GOT3 (cell line): ENCODE measurements at places on chromosomes 7 and 10.

GRCh38 chr7:138665249-138665648 is 35.9 kb downstream of the SVOPL start:
- DNase-seq: no peak

GRCh38 chr7:139944248-139944647 is 115.2 kb downstream of the TBXAS1 start:
- no peak for DNase-seq

- DNase-seq: peak; percentile 69
These were observed 122.7 kb downstream of the PRKAG2 start for GRCh38 chr7:151754142-151754590.

DNA sequence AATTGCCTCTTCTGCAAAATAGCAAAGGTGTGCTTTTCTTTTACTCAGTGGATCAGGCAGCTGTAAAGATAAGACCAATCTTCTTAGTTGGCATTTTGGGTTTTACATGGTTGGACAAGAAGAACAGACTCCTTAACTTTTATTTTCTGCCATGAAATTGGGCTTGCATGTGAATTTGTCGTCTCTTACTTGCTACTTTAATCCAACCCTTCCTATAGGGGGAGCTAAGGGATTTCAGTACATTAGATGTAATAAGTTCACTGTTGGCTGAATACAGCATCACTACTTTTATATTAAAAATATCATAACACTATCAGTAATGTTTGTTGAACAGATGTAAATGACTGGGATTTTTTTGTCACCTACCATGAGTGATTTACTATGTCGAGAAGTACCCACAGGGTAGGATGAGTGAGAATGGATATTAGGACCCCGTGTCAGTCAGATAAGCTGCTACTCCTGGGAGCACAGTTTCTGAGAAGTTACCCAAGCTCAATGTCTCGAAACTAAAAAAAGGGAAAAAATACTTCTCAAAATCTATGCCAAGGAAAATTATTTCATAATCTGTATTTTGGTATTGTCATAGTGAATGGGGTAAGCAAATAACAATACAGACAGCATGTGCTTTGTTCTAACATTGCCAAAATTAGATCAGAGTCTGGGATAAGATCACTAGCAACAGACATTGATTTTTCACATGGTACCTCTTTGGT is 127.4 kb upstream of the AGR3 start:
- DNase-seq: no peak

DNA sequence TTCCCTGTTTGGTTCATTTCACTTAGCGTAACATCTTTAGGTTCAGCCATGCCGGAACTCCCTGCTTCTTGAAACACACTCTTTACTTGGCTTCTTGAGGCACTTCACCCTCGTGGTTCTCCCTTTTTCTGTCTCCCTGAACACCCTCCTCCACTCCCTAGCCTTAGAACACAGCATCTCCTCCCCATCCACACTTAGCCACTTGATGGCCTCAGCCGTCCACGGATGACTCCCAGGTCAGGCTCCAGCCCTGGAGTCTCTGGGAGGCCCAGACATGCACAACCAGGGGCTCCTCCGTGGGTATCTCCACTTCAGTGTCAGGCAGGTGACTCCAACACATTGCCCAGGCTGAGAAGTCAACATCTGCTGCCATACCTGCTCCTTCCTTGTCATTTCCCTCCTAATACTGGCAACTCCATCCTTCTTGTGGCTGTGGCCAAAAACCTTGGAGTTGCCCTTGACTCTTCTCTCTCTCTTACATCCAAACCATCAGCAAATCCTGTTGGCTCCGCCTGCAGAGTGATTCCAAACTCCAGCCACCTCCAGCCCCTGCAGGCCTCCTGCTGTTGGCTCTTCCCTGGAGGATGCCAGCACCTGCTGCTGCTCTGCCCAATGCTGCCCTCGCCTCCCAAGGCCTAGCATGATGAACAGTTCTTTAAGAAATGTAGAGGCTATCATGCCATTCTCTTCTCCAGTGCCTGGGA is 8.4 kb upstream of the INMT start:
- DNase-seq: no peak

DNA sequence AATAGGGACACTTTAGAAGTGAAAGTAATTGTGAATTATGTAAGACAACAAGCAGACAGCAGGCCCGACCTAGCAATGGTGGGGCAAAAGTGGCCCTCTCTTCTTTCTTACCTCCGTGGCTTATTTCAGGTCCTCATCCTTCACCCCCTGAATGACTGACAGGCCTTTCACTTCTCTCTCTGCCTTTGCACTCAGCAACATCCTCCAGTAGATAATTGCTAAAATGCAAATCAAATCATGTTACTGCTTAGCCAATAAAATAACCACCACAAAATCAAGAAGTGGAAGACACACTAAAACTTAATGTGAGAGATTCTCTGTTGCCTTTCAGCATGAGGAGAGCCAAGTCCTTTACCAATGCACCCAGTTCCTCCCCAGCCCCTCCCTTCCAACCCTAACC is 274.6 kb upstream of the ZNF32 start:
- no peak for DNase-seq

GRCh38 chr7:11492307-11492706 is 339.7 kb downstream of the THSD7A start:
- no peak for DNase-seq

DNA sequence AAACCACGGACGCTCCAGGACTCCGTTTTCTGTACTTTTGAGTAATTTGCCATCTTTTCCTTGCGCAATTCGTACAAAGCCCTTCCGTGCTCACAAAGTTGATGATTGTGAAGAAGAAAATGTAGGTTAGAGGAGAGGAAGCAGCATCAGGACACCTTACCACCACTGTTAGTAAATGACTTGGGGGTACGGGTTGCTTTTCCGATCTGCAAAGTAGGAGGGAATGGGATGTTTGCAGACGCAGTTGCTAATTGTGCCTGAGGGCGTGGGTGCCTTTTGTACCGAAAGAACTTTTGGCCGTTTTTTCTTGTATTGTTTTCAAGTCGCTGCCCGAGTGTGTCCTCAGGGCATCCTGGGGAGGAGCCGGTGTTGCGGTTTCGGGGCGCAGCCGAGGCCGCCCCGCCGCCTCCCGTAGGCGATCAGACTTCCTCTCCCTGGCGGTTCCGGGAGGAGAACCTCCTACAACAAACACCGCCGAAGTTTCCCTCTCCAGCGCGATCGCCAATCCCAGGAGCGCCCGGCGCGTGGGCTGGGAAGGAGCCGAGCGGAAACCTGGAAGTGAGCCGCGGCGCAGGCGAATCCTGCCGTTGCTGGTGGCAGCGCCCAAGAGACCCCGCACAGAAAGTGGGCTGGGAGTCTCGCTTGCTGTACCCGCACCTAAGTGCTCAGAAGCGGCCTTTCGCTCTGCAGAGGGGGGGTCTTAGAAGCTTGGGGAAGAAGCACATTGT is 1.0 kb downstream of the PRR15 start:
- no peak for DNase-seq

DNA sequence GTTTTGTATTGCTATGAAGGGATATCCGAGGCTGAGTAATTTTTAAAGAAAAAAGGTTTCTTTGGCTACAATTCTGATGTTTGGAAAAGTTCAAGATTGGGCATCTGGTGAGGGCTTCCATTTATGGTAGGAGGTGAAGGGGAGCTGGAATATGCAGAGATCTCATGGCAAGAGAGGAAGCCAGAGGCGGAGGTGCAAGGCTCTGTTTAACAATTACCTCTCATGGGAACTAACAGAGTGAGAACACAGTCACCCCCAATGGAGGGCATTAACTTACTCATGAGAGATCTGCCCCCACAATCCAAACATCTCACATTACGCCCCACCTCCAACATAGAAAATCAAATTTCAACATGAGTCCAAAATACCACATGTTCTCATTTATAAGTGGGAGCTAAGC is 62.0 kb downstream of the AKR1D1 start:
- DNase-seq: no peak

DNA sequence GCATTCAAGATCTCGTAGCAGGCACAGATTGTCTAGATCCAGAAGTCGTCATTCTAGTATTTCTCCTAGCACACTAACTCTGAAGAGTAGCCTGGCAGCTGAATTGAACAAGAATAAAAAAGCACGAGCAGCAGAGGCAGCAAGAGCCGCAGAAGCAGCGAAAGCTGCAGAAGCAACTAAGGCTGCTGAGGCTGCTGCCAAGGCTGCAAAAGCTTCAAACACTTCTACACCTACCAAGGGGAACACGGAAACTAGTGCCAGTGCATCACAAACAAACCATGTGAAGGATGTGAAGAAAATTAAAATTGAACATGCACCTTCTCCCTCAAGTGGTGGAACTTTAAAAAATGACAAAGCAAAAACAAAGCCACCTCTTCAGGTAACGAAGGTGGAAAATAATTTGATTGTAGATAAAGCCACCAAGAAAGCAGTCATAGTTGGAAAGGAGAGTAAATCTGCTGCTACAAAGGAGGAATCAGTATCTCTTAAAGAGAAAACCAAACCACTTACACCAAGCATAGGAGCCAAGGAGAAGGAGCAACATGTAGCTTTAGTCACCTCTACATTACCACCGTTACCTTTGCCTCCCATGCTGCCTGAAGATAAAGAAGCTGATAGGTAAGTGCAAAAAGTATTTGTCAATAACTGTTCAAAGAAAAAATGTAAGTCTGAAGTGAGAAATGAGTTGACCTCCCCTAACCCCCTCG is 37.7 kb downstream of the CDK13 start:
- DNase-seq: no peak

GRCh38 chr7:130367088-130367755 is 13.1 kb upstream of the CPA1 start:
- no peak for DNase-seq

- no peak for DNase-seq
These were observed 96.4 kb upstream of the PCGF5 start for GRCh38 chr10:91124016-91124415.

- DNase-seq: no peak
These were observed 22.4 kb downstream of the PDE1C start for GRCh38 chr7:32047801-32048200.

GRCh38 chr10:118238573-118239235 is 103.4 kb downstream of the FAM204A start:
- no peak for DNase-seq

GRCh38 chr10:74058658-74059057 is 60.7 kb downstream of the VCL start:
- no peak for DNase-seq

- DNase-seq: no peak
These were observed 61.3 kb downstream of the PIP4K2A start for GRCh38 chr10:22652988-22653481.

GRCh38 chr10:22669163-22669711 is 45.1 kb downstream of the PIP4K2A start:
- DNase-seq: no peak

DNA sequence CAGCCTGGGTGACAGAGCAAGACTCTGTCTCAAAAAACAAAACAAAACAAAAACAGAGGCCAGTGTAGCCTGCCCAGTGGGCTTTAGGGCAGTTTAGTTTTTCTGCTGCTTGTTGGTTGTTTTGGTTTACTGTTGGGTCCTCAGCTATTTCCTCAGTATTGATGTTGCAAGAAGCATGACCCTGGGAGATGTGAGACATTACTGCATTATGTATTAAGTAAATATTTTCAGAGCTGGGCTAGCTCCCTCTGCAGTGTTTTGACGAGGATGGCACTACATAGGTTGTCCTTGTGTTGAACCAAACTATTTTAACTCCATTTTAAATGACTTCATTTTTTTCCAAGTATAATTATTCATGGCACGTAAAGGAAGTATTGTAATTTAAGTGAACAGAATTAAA is 4.8 kb downstream of the AKAP9 start:
- DNase-seq: no peak

GRCh38 chr7:102992938-102993717 is 80.3 kb downstream of the LRRC17 start:
- no peak for DNase-seq
